NK-92 treated with Interleukin-12 subunit alpha and Interleukin-12 subunit beta, amount 100 ng/mL, for 24 hours (cell line): ENCODE measurements at places on chromosomes 1 and 21.
A peak's percentile ranks its signal among the peaks of the same experiment; 100 is the strongest.

DNA sequence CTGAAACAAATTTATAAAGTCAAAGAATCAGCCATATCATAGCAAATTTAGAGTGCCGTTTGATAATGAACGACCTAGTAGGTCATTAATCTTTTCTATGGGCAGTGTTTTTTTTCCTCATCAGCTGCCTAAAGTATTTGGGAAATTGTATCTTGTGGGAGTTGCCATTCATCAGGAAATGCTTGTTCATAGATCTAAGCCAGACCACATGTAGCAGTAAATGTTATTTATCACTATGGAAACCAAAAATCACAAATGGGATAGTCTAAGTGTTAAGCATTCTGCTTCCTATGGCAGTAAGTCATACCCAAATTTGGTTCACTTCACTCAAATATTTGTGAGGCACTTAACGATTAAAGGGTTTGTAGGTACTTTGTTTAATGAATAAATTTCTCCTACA lies 52.9 kb downstream of the LRRC8D start:
- no peak for DNase-seq

DNA sequence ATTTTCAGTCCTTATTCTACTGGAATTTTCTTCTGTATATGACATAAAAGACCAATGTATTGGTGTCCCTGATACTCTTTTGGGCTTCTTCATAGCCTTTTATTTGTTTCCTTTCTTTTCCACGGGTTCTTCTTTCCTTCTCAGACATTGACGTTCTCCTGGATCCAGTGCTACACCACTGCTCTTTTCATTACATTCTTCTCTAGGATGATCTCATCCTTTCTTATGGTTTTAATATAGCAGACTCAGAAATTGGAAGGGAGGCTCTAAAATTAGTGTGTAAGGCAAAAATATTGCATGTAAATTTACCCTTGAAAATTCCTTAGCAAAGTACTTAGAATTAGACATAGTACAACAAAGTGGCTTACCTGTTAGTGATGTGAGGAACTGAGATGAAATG lies 65.3 kb downstream of the SELENOF start:
- DNase-seq: no peak

DNA sequence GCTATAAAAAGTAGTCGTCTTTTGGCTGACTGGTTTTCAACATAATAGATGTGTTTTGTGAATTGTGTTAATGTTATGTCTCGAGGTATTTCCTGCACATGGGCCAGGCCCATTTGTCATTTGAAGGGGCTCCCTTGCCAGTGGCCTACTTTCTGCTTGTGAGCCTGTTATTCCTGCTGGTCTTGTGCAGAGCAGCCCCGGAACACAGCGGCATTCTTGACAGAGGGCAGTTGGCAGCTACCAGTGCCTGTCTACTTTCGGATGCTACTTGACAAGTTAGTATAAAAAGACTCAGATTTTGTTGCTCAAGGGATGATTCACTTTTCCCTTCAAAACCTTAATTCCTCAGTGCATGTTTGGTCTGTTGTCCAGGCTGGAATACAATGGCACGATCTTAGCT lies 28.5 kb downstream of the PGM1 start:
- no peak for DNase-seq

DNA sequence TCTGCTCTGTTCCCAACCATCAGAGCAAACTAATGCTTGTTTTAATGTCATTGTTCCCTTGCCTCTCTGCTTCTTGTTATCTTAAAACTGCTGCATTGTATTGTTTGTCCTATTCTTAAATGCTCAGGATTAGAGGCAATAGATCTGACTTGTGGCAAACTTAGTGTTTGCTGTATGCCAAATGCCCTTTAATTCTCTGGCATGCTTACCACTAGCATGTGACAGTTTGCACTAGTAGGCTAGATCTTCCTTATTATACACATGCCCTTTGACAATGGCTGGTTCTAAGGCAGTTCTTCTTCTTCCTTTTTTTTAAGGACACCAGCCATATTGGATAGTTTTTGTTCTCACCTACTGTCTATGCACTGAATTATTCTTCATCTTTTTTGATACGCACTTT lies 30.1 kb downstream of the PALMD start:
- no peak for DNase-seq

DNA sequence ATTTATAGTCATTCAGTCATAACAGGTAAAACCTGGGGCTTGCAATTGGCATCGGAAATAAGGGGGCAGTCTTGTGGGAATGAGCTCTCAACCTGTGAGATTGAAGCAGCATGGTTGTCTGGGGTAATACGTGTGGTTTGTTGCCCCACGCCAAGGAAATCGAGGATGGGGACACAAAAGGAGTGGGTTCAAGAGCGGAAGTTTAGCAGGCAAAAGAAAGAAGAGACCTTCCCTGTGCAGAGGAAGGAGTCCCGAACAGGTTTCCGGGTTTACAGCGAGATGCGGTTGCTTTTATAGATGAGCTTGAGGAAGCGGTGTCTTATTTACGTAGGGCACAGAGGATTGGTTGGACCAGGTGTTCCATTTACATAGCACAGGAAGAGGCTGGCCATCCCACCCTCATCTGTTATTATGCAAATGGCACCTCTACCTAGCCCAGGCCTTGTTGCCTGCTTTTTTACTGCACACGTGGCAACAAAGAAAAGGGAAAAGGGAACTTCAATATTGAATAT lies 37.3 kb downstream of the IFNAR1 start:
- DNase-seq: no peak

DNA sequence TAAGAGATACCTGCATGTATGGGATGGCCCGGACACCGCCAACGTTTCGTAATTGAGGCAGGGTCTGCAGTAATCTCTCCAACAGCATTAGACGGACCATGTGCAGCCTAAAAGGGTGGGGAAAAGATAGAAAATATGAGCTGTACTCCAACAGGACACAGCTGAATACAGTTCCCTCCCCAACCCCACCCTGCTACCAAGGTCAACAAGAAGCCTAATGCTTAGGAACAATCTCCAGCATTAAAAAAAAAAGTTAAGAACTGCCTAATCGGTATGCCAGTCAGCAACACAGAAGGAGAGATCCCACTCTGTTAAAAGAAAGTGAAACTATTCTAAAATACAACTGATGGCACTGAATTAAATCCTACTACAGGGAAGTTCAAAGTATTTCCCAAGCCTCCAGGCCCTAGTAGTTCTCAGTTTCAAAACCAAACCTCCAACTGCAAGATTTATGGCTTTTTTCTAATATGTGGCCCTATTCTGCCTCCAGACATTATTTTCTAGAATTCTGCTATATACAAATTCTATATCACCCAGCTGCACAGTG lies 81.0 kb downstream of the UBR4 start:
- no peak for DNase-seq

GRCh38 chr1:229371624-229372023 lies 28.8 kb upstream of the CCSAP start:
- no peak for DNase-seq

- peak; percentile 21 for DNase-seq
These were observed 3.2 kb upstream of the PARS2 start for GRCh38 chr1:54767526-54767925.
